Natural killer cell treated with Interleukin-12 subunit alpha and Interleukin-12 subunit beta and Interleukin-15 and Interleukin-18, amount 100 ng/mL, for 72 hours (primary cell): ENCODE measurements at places on chromosomes 7 and 10. TPM values are rescaled to one million over a fixed set of nuclear protein-coding genes. Genes with fewer than 3 reads are reported as not detected.

The TMEM139 gene
- not detected for total RNA-seq

The POLR2J2 gene
- 17.7 TPM for total RNA-seq

The MRLN gene
- total RNA-seq: not detected

The CRHR2 gene
- total RNA-seq: not detected

GRCh38 chr10:34769899-34770298 lies 45.2 kb downstream of the PARD3 start:
- no peak for DNase-seq

DNA sequence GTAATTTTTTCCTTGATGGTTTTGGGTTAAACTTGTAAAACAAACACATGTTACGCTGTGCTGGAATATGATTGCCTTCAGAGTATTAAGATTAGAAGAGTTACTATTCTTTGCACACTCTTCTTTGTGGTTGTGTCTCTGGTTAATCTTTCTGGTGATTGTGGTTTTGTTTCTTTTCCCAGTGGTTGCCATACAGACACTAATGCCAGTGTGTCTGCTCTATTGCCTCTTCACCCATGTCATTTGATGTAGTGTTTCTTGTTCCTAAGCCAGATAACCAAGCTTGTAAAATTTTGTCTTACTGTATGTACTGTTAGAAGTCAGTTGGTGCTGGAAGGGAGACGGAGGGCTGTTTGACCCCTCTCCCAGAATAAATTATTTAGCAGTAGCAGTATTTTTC lies 124.8 kb downstream of the PHTF2 start:
- DNase-seq: no peak

GRCh38 chr10:18723801-18724200 lies 64.6 kb downstream of the ARL5B start:
- no peak for DNase-seq

- no peak for DNase-seq
Measured at GRCh38 chr10:85575441-85575840, 791.2 kb downstream of the GRID1 start.

DNA sequence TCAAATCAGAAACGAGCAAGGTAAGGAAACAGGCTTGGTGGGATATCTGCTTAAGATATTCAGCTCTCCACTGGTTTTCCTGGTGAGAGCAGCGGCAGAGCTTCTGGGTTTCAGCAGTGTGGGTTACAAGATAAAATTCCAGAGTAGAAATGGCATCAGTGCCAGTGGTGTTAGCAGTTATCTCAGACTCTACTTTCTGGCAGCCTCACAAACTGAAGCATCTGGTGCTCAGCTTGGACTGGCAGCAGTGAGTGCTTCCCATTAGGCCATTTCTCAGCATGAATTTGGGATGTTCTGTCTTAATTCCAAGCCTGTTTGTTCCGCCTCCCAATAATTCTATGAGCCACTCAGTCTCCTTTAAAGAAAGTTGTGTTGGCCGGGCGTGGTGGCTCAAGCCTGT lies 6.9 kb upstream of the GSTO2 start:
- DNase-seq: no peak
